ENCODE measurements at places on chromosomes 3 and 15. TPM values are rescaled to one million over a fixed set of nuclear protein-coding genes. Genes with fewer than 3 reads are reported as not detected.

The THAP10 gene
- total RNA-seq, result 3.4 TPM

The SSUH2 gene
- not detected for total RNA-seq

The NR2F2 gene
- total RNA-seq, result 15.5 TPM

The ATP1B3 gene
- 92.4 TPM for total RNA-seq

The NXPE3 gene
- 25.1 TPM for total RNA-seq

The EPB42 gene
- not detected for total RNA-seq

The ACTC1 gene
- total RNA-seq, result not detected

The SAMMSON gene
- total RNA-seq, result 0.28 TPM

The TMEM41A gene
- total RNA-seq, result 9.0 TPM

The ALDH1A2 gene
- 4.5 TPM for total RNA-seq

The PPARG gene
- total RNA-seq, result 24.0 TPM

The CEP19 gene
- 5.1 TPM for total RNA-seq
